ENCODE measurements at places on chromosomes 12 and 14.
A peak's percentile ranks its signal among the peaks of the same experiment; 100 is the strongest.

GRCh38 chr12:25131270-25131669, 63.7 kb downstream of the DNAI7 start:
- no peak for DNase-seq

DNA sequence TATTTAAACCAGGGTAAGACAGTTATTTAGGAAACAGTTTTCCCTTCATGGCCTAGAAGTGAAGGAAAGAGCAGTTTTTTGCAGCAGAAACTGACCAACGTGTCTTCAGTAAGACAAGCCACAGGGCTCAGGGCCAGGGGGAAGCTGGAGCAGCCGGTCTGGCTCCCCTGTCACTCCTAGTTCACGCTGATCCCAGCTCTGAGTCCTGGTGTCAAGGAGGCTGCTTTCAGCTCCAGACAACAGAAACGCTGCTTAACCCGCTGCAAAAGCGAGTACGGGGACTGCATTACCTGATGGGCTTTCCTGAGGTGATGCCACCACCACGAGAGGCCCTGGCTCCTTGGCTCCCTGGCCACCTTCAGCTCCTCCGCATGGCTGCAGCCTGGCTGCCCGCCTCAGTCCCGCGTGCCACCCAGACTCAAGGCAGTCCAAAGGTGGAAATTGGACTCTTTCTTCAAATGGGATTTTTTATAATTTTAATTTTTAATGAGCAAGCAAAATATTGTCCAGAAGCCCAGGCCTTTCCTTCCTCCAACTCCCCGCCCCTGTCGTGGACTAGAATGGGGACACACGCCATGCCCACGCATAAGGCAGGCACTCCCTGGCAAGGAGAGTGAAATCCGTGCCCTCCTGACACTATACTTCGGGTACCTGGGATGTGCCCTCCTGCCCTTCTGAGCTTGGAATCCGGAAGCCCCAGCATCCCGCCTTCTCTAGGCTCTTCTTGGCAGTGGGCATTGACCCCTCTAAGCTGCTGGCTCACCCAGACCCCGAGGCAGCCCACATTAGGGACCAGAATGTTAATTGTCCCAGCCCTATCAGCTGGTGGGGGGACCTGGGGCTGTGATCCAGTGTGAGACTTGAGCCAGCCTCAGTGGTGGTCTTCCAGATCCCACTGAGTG, 85.0 kb downstream of the PAPOLA start:
- DNase-seq, result peak; percentile 52

DNA sequence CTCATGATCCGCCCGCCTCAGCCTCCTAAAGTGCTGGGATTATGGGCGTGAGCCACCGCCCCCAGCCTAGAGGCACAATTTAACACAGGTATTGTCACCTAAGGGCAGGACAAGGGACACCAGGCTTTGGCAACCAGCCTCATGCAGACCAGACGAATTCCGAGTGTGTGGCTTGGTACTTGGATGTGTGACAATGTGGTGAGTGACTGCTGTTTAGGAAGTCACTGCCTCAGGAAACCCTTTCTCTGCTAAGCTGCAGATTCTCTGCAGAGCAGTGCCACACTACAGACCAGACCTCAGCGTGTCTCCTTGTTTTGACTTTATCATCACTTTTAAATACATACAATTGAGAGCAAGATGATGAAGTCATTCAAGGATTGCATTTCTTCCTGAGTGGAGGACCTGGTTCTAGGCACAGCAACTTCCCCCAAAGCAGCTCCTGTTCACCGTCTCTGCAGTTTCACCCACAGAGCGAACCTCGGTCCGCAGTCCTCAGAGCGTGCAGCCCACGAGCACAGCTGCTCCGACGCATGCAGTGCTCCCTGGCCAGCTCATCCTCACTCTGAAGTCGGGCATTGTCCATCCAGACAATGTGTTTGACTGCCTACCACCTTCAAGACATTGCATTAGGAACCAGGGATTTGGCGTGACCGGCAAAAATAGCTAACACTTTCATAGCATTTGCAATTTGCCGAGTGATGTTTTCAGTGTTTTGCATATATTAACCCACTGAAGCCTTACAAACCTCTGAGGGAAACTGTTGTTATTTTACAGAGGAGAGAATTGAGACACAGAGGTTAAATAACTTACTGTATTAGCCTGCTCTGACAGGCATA, 235.2 kb downstream of the CHST11 start:
- DNase-seq, result no peak

DNA sequence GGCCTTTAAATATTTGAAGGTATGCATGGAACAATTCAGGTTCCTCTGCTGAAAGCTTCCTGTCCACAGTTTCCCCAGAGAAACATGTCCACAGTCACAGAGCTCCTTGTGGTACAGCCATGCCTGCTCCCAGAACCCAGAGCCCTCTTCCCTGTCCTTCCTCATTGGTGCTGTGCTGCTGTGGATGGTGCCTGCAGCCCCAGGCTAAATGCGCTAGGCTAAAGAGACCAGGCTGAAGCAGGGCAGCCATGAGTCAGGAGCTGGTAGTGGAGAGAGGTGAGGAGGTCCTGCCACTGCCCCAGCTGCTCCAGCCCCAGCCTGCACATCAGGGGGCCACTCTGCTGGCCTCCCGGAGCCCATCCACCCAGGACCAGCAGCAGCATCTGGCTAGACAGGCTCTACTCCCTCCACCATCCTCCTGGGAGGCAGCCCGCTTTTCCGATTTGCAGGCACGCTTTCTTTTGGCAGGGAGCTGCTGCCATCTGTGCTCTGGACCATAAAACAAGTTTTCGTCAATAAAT, 65.4 kb upstream of the DDX11 start:
- no peak for DNase-seq

DNA sequence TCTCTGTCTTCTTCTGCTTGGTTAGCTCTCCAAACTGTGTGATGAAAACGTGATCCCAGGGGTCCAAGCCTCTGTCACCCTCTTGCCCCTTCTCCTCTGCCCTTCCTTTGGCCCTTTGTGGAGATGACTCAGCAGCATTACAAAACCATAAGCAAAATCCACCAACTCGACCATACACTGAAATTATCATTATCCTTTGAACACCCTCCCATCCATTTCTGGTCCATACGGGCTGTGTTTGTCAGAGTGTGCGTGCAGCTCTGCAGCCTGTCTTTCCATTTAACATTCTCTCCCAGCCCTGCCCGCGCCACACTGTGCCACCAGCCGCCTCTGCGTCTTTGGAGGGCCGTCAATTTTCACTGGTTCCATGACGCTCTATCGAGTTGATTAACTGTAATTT, 69.2 kb downstream of the SLC25A47 start:
- DNase-seq, result no peak
